ENCODE measurements at places on chromosomes 16 and 17.

DNA sequence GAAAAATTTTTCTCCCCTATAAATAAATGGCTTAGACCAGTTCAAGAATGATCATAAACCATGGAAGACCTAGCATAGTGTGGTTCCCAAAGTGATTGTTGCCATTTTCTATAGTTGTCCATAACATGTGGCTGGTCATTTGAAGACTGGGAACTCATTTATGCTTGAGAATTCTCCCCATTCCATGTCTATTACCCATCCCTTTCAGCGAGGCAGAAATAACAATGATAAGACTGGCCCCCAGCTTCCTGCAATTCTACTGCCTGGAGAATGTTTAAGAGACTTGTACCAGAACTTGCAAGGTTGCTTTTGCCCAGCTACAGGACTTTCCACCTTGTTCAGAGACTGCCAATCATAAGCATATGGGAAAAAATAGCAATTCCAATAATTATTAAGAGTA, 146.5 kb upstream of the CDH11 start:
- peak; percentile 70 for DNase-seq

GRCh38 chr17:48215583-48216139, 108.1 kb downstream of the SNX11 start:
- DNase-seq = peak; percentile 50

DNA sequence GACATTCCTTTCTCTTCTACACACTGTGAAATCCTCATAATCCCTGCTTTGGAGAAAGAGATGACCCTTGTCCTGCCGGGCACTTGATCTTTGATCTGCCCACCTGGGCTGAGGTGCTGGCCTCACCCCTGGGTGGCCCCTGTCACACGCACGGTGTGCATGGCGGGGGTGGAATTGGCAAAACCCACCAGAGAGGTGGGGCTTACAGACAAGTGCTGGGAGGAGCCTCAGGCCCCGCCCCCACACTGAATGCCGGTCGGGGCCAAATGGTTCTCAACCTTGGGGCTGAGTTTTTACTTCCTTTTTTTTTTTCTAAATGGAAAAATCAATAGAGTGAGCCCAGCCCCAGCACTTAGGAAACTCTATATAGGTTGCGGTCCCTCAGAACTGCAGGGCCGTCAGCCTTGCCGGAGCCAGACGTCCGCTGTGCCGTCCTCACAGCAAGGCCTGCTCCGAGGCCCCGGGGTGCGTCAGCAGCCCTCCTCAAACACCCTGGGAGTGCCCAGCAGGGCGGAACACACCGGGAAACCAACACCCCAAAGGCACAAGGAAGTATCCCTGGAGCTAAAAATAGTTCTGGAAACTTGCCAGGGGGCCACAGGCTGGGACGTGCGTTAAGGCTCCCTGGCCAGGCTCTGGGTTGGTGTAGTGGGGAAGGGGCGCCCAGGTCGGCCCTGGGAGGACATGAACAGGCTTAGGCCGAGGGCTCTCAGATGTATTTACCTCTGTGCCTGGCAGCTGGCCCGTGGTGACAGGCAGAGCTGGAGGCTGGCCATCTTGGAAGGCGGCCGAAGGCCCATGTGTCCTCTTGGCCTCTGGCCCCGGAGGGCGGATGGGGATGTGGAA, 11.0 kb downstream of the GPRC5C start:
- no peak for DNase-seq

GRCh38 chr16:80804526-80805383, at the start of gene CDYL2:
Gene CDYL2, minus strand, starts transcription at chr16:80804598. Its CDS starts 425 bp downstream, at chr16:80804173.
- DNase-seq = peak; percentile 69

GRCh38 chr16:4135537-4135936, 19.3 kb upstream of the ADCY9 start:
- no peak for DNase-seq

GRCh38 chr17:15946611-15947120, 1.7 kb downstream of the ADORA2B start:
- peak; percentile 67 for DNase-seq

GRCh38 chr17:71639865-71640264, 481.0 kb upstream of the SOX9 start:
- no peak for DNase-seq

DNA sequence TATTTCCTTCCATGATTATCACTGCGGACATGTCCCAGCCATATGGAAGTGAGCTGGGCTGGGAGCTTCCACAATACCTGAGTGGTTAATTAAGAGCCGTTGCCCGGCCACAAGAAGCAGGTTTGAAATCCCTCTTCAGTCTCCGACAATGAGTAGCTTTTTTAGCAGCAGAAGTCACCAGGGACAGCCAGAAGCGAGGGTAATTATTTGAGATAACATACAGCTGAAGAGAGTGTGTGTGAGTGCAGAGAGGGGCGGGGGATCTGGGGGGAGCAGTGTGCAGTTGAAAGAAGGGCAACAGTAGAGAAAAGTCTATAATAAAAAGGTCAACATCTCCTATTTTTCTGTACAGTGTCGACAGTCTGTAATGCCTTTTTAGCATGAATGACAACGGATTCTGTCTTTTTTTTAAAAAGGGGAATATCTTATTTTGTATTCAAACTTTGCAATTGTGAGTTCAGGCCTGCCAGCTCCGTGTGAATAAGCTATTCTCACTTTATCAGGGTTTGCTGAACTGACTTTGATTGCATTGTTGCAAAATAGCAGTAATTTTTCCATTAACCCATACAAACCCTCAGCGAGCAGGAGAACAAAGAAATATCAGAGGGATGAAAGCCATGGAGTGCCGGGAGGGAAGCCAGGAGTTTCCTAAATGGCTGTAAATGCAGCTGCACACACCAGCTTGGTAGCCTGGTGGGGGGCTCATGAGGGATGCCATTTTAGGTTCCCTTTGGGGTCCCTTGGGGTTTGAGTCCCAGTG, 220.3 kb upstream of the IRX3 start:
- no peak for DNase-seq

All from EH (cell line).